Occipital lobe (tissue), 3 donors: ENCODE measurements at places on chromosomes 7 and 10. TPM values are rescaled to one million over a fixed set of nuclear protein-coding genes. Genes with fewer than 3 reads are reported as not detected.

Gene VWDE
- total RNA-seq: 1.4 TPM

Gene HECW1
- 54.7 TPM for total RNA-seq

DNA sequence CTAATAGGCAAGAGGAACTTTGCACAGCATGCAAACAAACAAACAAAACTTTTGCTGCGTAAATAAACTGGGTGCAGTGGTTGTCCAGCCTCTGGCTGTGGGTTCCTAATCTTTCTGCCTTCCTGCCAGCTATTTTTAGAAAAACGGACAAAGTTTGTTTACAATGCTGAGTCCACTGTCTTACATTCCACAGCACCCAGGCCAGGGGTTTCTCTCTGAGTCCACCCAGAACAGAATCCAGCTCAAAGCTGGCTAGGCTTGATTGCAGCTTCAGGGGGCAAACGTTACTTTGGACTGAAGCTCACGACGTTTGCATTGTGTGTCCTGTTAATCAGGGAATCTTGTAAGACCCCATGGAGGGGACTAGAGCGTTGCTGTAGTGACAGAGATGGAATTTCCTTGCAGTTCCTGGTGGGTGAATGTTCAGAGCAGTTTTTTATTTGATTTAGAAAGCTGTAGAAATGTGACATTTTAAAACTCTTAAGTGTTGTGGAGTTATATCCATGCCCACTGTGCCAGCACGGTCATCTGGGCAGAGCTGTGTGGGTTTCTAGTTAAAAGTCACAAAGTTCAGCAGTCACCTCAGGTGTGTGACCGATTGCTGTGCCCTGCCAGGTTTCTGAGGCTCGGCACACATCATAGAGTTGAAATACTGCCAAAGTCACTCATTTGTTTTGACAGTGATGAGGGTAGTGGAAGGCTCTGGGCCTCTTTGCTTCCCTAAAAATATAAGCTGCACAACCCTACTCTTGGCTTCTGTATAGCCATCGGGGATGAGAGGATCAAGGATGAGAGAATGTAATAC lies 247.0 kb downstream of the STK31 start:
- DNase-seq: no peak

DNA sequence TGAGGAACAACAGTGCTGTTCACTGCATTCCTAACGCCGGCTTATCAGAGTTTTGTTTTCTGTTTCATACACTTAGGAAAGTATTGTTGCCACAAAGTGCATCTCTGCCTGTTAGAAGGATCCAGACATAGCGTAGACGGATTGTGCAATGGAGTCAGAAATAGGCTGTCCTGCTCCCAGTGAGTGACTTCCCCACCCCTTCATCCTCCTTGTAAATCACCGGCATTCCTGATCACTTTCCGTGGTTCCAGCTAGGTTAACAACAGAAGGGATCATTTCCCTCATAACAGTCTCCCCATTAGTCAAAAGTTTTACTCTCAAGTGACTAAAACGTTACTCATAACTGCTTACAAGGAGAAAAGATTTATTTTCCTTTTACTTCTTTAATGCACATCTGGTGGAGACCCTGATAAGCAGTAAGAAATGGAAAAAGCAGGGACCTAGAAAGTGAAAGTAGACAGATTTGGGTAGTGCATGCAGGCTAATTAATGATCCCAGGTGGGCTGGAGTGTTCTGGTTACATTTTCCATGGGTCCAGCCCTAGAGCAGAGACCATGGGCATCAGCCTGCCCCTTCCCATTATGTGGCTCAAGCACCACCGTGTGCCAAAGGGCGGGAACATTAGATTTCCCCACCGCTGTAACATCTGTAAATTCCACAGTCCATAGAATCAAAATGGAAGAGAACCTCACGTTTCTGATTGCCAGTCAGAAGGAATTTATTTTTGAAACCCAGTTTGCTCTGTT lies 395.1 kb upstream of the GALNT17 start:
- no peak for DNase-seq

- DNase-seq: no peak
Observed at GRCh38 chr7:113921363-113921762, 2.6 kb upstream of the PPP1R3A start.

- no peak for DNase-seq
Observed at GRCh38 chr7:79647711-79648110, 194.2 kb upstream of the MAGI2 start.
